ENCODE measurements at places on chromosomes 4 and X.

- no peak for DNase-seq
Observed at GRCh38 chr4:35643661-35644060, 600.7 kb downstream of the ARAP2 start.

GRCh38 chr4:8525383-8526120, 54.6 kb upstream of the GPR78 start:
- no peak for DNase-seq

DNA sequence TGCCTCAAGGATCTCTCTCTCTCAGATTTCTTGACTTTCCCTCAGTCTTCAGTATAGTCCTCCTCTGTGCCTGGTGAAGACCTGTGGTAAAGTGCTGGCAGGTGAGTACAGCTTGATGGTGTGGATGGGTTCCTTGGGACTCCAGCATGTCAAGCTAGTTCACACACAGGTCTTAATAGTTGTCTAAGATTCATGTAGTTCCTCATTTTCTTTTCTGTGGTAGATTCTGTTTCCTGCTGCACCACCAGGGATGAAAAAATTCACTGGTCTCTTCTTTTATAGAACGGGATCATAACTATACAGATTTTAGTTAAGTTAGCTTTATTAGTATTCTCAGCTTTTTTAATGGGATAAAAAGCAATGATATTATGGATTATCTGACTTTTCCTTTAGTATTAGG, 32.5 kb upstream of the PAQR3 start:
- no peak for DNase-seq

GRCh38 chr4:1592068-1592708, 91.9 kb downstream of the FAM53A start:
- no peak for DNase-seq

DNA sequence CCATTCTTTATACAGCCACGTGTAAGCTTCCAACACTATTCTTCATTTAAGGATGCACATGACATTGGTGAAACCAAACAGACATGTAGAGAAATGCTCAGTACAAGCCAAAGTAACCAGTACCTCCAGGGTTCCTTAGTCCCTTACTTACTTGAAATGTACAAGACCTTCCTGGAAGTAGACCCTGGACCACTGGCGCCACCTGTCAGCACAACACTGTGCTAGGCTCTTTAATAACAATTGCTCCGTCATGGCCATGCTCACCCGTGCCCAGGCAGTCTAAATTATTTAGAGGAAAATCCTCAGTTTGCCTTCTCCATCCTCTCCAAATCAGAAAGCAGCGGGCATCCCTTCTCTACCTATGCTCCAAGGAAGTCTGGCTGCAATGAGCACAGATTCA, 52.7 kb downstream of the ADGRA3 start:
- no peak for DNase-seq
